ENCODE measurements at places on chromosomes 5 and 9. TPM values are rescaled to one million over a fixed set of nuclear protein-coding genes. Genes with fewer than 3 reads are reported as not detected.
A peak's percentile ranks its signal among the peaks of the same experiment; 100 is the strongest.

Gene PTGES2
- 57.6 TPM for total RNA-seq

Gene CCDC171
- total RNA-seq = 4.6 TPM

DNA sequence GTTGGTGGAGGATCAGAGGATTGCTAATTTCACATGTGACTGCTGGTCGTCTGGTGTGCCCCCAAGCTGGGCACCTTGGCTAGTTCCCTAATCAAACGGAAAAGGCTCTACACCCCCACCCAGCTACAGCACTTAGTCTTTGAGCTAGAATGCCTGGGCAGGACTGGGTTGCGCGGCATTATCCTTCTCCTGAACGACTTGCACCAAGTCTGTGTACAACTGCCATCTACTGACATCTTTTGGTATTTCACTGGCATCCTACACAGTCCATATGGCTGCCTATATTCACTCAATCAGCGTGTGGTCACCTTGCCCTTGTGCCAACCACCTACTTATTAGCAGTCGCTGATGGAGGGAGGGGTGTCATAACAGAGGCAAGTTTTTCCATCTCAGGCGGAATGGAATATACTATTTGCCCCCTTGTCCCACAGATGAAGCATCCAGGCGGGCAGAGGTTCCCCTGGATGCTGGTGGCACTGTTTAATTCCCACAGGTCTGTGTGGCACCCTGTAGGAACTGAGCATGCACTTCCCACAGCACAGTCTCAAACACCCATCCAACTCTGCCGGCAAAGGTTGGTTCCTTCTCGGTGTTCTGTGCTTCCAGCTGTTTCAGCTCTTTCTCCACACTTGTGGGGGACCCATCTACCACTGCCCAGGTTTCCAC, 150.1 kb downstream of the OSTF1 start:
- peak; percentile 67 for DNase-seq

DNA sequence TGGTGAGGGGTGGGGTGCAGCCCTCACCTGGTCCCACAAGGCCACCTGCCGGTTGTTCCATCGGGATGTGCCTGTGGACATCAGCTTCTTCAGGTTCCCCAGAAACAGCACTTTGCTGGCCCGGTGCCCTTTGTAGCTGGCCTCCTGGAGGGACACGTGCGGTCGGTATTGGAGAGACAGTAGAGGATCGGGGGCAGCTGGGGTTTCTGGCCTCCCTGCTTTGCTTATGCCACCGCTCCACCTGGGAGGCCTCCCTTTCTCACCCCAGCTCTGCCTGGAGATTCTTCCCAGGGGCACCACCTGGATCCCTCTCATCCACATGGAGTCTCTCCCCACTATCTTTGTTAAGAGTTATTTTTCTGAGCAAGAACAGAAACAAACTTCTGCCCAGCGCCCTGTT, 13.1 kb upstream of the TRIM14 start:
- DNase-seq = no peak

DNA sequence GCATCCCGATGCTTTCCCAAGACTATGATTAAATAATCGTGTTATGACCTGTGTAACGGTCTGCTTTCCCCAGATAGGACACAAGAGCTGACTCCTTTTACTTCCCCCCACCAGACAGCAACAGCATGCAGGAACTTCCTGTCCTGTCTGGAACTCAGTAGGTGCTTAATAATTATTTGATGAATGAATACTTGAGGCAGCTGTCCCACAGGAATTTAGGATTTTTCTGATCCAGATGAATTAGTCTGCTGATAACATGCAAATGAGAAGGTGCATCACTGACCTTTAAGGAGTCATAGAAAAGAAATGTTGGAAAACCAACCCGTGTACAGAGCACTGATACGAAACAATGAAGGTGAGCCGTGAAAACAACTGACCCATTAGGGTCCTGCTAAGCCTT, 12.2 kb downstream of the RNF130 start:
- no peak for DNase-seq

DNA sequence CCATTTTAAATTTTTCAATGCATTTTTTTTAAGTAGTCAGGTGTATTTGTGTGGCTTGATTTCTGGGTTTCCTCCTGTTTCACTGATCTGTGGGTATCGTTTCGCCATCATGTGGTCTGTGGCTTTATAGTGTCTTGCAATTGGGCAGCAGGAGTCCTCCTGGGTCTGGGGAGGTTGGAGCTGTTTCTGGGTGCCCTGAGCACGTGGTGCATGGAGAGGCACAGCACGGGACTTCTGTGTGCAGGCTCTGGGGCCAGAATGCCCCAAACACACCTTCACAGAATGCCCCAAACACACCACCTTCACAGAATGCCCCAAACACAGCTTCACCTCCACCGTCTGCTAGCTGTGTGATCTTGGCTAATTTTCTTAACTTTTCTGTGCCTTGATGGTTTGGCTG, 82.6 kb upstream of the COL5A1 start:
- no peak for DNase-seq

- no peak for DNase-seq
Observed at GRCh38 chr9:92718086-92719001, 46.3 kb downstream of the BICD2 start.

- no peak for DNase-seq
Observed at GRCh38 chr5:107216587-107216986, 454.1 kb downstream of the EFNA5 start.

Measured in fibroblast of lung (primary cell).